Pulmonary artery endothelial cell (primary cell): ENCODE measurements at places on chromosomes 1 and 21. TPM values are rescaled to one million over a fixed set of nuclear protein-coding genes. Genes with fewer than 3 reads are reported as not detected.

The NBPF8 gene
- 9.9 and 15.1 TPM in 2 replicates for total RNA-seq

The FNBP1L gene
- 70.2 and 77.7 TPM in 2 replicates for total RNA-seq

DNA sequence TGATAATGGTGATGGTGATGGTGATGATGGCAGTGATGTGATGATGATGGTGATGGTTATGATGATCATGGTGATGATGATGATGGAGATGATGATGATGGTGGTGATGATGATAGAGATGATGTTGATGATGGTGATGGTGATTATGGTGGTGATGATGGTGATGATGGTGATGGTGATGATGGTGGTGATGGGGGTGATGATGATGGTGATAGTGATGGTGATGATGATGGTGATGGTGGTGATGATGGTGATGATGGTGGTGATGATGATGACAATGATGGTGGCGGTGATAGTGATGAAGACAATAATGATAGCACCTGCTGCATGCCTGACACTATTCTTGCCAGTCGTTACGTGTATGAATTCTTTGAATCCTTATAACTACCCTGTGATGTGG is 317.9 kb upstream of the AJAP1 start:
- no peak for DNase-seq

The SLC1A7 gene
- not detected in 2 replicates for total RNA-seq

The SPRR2G gene
- total RNA-seq = not detected in 2 replicates

- DNase-seq = peak; percentile 32
These were observed 56.9 kb upstream of the TMPRSS2 start for GRCh38 chr21:41564871-41565274.

DNA sequence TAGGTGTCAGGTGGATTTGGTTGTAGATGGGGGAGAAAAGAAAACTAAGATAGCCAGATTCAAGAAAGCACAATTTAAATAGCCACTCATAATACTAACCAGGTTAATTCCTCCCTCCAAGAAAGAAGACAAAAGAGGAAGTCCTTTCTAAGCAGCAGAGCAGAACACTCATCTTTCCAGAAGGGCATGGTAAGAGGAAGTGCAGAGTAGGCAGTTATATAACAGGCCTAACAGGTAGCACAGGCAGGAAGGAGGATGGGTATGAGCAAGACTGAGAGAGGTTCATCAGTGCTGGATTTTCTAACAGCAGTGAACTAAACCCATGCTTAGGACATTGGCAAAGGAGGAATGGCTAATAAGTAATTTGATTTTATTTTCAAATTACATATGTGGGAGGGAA is 517.5 kb downstream of the PLPP3 start:
- no peak for DNase-seq

DNA sequence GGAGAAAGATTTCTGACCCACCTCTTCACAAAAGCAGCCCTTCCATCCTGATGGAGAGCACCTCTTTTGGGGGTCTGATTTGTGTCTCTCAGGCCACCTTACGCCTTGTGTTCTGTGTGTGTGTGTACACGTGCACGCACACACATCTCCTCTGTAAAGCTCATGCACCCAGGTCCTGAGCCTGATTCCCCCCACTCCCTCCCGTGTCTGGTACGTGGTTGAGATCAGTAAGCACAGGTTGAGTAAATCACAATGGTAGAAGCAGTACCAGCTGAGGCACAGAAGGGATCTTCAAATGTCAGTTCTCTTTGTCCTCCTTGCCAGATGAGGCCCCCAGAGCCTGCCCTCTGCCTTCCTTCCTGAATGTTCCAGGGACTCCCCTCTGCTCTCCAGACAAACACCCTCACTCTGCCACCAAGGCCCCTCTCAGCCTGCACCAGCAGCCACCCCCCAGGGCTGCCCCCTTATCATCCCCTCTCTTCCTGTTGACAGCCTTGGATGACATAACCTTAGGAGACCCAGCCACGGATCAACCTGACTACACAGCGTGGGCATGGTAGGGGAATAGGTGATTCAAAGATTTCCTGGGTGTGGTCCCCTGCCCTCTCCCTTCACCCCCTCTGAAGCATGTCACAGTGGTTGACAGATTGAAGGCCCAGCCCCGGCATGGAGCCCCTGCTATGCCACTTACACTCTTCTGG is 112.8 kb downstream of the HIVEP3 start:
- no peak for DNase-seq

DNA sequence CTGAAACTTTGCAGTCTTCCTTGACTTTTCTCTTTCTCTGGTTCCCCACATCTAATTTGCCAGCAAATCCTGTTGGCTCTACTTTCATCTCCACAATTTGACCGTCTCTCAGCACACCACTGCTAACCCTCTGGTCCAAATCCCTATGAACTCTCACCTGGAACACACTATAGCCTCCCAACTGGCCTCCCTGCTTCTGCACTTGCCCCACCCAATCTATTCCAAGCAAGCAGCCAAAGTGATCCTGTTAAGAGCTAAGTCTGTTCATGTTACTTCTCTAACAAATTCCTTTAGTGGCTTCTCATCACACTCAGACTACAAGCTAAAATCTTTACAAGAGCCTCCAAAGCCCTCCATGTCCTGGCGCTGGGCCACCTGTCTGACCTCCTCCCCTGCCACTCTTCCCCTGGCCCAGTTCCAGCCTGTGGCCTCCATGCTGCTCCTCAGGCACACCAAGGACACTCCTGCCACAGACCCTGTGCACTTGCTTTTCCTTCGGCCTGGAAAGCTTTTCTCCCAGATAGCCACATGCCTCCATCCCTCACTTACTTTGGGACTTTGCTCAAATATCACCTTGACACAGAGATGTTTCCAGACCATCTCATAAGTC is 104.1 kb downstream of the DTL start:
- DNase-seq = no peak

DNA sequence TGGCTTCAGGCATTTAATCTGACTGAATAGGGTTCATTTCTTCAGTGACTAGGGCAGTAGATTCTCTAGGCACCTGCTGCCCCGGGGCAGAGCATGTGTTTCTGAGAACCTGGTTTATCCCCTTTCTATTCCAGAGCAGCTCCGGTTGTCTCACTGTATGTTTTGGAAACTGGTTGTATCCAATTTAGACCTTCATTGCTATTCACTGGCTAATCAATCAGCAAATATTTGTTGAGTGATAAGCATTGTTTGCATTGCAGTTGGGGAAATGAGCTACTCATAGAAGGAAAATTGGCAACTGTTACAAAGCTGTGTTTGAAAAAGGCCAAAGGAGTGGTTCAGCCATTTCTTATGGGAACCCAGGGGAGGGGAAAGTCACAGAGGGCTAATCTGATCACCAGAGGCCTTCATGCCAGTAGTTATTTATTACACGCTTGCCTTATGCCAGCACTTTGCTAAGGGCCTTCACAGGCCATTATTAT is 2.9 kb downstream of the QSOX1 start:
- no peak for DNase-seq

The CD164L2 gene
- total RNA-seq = not detected in 2 replicates

The GPX7 gene
- total RNA-seq = 11.5 and 16.9 TPM in 2 replicates

GRCh38 chr1:3293563-3294080 is 160.8 kb upstream of the ARHGEF16 start:
- DNase-seq = no peak

DNA sequence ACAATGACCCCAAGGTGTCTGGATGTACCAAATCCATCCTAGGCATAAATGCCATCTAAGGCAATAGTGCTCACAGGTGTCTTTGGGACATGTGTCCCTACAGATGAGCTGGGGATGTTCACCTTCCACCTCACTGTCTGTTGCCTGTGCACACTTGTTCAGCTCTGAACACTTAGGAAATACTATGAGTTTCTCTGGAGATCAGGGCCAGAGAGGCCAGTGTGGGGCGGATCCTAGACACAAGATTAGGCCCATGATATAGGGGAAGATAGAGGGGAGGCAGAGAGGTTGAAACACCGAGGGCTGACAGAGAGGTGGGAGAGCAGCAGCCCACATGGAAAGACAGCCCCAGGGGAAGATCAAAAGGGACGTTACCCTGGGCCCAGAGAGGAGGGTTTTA is 25.6 kb downstream of the C1orf116 start:
- no peak for DNase-seq

GRCh38 chr1:204348722-204349121 is 11.0 kb downstream of the PLEKHA6 start:
- DNase-seq = no peak

- no peak for DNase-seq
These were observed 8.8 kb upstream of the CLCA4 start for GRCh38 chr1:86537928-86538695.

DNA sequence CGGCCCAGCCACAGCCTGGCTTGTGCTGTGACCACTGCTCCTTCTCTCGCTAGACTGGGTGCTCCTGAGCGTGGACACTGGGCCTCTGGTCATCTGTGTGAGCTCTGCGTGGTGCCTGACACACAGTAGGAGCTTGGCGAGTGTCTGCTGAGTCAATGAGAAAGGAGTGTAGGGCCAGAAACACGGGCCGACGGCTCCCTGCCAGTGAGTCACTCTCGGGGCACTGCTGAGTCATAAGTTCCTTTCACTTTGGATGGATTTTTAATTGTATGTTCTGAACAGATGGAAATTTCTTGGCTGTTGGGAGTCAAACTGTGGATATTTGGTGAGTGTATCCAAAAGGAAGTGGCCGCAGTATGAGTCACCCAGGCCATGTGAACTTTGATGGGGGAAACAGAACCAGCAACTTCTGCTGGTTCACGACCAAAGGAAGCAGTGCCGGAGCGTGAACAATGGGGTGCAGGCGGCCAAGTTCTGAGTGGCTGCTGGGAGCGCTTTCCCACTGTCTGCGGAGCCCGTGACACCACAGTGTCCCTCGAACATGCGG is 41.0 kb upstream of the COL18A1 start:
- DNase-seq = peak; percentile 99

- no peak for DNase-seq
These were observed 74.8 kb upstream of the ECE1 start for GRCh38 chr1:21365036-21365435.

The FAM72C gene
- 0.66 and 3.7 TPM in 2 replicates for total RNA-seq

DNA sequence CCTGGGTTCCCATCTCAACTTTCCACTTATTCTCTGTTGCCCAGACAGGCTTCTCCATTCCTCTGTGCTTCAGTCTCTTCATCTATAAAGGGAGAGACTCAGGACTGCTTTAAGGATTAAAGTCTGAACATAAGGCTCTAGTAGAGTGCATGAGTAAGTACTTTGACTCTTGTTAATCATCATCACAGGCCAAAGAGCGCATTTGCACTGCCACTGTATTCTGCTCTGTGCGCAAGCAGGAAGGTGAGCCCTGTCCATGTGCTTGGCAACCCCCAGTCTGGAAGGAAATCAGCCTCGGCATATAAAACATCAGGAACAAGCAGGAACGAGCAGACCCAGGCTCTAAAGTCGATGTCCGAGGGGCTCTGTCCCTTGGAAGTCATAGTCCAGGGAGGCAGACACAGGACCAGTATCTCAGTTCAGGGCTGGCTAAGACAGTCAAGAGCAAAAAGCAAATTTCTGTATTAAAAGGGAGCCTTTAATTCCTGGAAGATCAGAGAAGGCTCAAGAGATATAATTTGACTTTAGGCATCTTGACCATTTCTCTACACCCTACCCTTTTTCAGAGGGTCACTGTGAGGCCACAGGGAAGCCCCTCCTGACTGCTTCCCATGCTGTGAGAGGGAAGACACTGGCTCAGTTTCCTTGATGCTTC is 131.2 kb downstream of the TRABD2B start:
- DNase-seq = no peak

DNA sequence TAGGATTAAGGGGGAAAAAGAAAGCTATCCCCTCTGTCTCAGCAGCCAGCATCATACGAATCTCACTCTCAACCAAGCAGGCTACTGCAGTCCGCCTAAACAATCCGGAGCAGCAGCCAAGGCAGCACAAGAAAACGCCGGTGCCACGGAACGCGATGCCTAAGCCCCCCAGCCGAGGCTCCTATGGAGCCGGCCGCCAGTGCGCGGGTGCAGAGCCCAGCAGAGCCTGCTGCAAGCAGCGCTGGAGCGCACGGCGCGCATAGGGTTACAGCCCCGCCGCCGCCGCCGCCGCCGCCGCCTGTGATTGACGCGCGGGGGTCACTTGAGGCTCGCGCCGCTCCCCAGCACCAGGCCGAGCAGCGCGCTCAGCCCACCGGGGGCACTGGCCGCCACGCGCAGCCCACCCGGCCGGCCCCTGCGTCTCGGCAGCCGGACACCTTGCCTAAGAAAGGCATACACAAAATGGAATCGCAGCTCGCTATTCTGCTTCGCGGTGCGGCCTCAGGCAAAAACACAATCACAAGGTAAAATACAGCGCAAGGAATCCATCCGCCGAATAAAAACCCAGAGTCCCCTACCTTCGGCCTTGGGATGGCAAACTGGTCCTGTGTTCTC is 780 bp downstream of the HIVEP3 start:
- no peak for DNase-seq

GRCh38 chr1:33180226-33180910 is 1.5 kb downstream of the TRIM62 start:
- no peak for DNase-seq

- no peak for DNase-seq
These were observed 6.3 kb downstream of the SLC9A1 start for GRCh38 chr1:27148591-27148990.

DNA sequence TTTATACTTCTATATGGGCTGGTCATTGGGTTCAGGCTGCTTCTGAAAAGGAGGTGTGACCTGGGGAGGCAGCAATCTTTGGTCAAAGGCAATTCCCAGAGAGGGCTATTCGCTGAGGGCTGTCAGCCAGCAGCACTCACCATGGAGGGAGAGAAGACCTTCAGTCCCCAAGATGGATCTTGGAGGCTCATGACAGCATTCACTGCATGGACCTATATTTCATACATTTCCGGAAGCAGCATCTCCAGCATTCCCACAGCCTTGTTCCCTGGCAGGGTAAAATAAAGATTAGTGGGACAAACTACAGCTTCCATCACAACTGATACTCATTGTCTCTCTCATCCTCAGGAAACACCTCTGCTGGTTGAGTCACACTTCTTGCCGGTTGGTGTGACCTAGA is 146.6 kb downstream of the CNIH3 start:
- no peak for DNase-seq

GRCh38 chr1:248886237-248886895 is 19.7 kb upstream of the PGBD2 start:
- DNase-seq = no peak

The MUTYH gene
- total RNA-seq = 11.7 and 16.3 TPM in 2 replicates
